NCI-H1436 treated with DMSO at 0.1 percent for 48 hours (cell line): ENCODE measurements at places on chromosomes 16 and 17.

- no peak for DNase-seq
Measured at GRCh38 chr16:81598083-81598482, 153.5 kb downstream of the CMIP start.

GRCh38 chr17:77418609-77419008, 277.8 kb downstream of the SEC14L1 start:
- DNase-seq, result no peak

DNA sequence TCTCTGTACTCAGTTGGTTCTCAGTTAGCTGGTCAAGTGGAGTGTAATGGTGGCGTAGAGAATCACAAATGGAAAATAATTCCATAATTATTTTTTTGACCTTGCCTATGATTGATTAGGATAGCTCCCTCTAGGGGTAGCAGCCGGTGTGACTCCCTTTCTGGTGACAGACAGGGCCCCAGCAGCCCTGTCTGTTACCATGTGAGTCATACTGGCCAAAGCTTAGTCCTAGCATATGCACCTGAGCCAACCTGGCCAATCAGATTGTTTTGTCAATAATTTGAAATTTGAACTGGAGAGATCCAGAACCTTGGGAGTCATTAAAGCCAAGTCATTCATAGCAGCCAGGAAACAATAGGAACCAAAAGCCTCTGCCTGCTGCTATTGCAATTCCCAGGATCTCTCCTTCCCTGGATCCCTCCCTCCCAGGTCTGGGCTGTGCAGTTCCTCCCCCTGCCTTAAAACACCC, 5.6 kb downstream of the PNPO start:
- DNase-seq, result peak; percentile 53

- no peak for DNase-seq
Measured at GRCh38 chr17:3256575-3256974, 41.6 kb downstream of the OR3A1 start.

GRCh38 chr17:8887834-8888703, 20.6 kb upstream of the PIK3R6 start:
- DNase-seq, result no peak

DNA sequence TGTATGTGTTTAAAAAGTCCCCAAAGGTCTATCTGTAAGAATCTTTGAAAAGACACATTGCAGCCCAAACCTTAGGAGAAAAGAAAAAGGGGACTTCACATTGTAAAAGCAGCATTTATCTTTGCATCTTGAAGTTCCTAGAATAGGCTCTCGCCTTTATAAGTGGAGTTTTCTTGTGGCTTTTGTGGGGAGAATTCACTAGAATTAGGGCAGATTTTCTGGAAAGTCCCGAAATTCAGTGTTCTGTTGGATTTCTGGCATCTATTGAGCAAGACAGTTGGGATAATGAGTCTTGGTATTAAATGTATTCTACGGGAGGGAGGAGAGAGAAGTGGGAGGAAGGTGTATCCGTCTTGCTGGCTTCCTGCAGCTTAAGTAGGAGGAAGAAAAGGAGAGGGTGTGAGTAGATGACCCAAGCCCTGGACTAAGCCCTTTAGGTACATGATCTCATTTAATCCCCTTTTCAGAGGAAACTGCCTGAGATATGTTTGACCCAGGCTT, 62.6 kb downstream of the PRKCA start:
- DNase-seq, result no peak

DNA sequence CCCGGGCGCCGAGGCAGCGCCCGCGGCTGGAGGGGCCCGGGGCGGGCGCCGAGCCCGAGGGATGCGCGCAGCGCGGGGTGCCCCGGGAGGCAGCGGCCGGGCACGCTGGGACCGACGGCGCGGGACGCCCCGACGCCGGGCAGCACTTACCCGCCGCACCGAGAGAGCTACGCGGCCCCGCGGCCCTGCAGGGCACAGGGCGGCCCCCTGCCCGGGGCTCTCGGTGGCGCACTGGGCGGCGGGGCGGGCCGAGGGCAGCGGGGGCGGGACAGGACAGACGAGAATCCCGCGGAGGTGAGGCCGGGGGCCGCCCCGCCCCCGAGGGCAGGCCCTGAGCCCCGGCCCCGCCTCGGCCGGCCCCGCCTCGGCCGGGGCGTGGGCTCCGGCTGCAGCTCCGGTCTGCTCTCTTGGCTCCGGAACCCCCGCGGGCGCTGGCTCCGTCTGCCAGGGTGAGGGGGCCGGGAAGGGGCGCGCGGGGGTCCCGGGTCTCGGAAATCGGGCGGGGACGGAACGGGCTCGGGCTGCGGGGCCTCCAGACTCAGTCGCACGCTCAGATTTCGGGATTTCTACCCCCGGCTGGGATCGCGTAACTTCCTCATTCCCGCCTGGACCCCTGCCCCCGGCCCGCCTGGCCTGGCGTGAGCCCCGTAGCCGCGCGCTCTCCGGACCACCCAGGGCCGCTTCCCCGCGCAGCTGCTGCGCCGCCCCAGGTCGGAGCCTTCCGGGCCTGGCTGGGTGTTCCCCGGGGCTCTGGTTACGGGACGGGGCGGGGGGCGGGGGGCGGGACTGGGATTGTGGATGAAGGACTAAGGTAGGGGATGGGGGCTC, at the start of gene PLD2:
TSS of gene PLD2 (plus strand) at position 376 of the 828 bp plus-strand sequence. CDS start 621 bp downstream, outside the sequence.
- DNase-seq, result no peak

DNA sequence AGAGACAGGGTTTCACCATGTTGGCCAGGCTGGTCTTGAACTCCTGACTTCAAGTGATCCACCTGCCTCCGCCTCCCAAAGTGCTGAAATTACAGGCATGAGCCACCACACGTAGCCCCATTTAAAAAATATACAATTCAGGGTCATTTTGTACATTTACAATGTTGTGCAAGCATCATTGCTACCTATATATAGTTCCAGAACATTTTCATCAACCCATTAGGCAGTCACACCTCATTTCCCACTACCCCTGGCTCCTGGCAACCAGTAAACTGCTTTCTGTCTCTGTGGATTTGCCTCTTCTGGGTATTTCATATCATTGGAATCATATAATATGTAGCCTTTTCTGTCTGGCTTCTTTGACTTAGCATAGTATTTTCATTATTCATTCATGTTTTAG, 6.7 kb downstream of the LRRC36 start:
- DNase-seq, result no peak

DNA sequence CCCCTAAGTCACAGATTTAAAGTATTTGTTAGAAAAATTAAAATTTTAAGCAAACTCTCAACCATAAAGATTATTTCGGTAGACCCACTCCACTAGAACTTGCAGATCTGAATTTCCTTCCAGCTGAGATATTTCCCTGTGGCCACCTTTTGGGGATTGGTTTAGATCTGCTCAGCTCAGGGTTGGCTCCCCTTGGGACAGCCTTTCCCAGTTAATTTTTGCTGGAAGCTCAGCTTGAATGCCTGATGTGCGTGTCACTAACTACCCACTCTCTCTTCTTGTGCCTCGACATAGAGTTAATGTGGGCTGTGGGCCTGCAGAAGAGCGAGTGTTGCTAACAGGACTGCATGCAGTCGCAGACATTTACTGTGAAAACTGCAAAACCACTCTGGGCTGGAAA, 57.6 kb downstream of the YPEL2 start:
- DNase-seq, result no peak

DNA sequence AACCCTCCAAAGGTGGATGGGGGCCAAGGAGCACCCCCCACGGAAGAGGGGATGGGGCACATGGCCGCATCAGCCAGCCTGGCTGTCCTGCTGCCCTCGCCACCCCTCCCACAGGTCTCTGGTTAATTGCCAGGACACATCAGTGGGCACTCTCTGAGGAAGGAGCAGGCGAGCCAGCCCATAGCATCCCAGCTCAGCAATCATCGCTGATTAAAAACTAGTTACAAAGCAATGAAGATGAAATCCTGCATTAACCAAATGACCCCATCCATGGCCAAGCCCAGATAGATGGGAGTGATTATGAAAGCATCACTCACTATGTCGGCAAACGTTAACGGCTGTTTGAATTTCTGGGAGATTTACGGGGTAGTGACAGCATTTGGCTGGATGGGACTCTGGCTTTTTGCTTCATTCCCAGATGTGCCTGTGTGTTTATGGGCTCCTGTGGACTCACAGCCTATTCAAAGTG, 45.3 kb downstream of the CCDC182 start:
- no peak for DNase-seq

GRCh38 chr17:28946239-28946638, 5.1 kb downstream of the PHF12 start:
- DNase-seq, result no peak

- no peak for DNase-seq
Measured at GRCh38 chr16:25038239-25038954, 23.2 kb upstream of the ARHGAP17 start.

GRCh38 chr16:89925596-89926079, 2.5 kb downstream of the TUBB3 start:
- DNase-seq, result no peak

DNA sequence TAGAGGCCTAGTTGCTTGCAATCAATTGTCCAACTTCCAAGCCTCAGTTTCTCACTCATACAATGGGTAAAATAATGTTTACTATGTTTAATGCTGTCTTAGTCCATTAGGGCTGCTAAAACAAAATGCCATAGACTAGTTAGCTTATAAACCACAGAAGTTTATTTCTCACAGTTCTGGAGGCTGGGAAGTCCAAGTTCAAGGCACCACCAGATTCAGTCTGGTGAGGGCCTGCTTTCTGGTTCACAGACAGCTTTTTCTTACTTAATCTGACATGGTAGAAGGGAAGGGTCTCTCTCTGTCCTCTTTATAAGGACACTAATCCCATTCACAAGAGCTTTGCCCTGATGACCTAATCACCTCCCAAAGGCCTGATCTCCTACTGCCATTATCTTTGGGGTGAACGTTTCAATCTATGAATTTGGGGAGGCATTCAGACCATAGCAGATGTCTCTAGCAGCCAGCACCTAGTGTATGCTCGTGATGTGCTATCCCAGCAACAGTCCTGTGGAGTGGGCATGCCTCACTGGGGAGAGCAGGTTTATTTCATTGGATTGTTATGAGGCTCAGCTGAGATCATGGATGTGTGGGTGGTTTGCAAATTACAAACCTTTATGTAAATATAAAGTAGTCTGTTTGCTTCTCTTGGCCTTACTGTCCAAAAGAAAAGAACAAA, 25.2 kb downstream of the YPEL2 start:
- no peak for DNase-seq

- DNase-seq, result no peak
Measured at GRCh38 chr17:12990041-12990808, 27.6 kb downstream of the ELAC2 start.

- no peak for DNase-seq
Measured at GRCh38 chr16:24643489-24643888, 86.0 kb upstream of the TNRC6A start.

DNA sequence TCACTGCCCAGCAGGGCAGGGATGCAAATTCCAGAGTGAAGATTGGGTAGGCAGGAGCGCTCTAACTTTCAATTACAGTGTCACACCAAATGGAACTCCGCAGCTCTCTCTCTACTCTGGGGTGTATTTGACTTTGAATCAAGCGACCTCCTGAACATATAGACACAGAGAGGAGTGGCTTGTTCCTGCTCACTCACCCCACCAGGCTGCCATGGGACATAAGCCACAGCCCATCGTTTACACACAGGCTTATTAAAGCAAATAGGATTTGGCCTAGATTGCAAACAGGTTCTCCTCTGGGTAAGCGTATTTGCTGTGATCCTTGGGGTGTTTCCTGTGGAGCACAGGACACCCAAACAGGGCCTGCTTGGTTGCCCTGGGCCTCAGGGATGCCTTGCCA, 281.6 kb upstream of the CCL2 start:
- DNase-seq, result no peak

DNA sequence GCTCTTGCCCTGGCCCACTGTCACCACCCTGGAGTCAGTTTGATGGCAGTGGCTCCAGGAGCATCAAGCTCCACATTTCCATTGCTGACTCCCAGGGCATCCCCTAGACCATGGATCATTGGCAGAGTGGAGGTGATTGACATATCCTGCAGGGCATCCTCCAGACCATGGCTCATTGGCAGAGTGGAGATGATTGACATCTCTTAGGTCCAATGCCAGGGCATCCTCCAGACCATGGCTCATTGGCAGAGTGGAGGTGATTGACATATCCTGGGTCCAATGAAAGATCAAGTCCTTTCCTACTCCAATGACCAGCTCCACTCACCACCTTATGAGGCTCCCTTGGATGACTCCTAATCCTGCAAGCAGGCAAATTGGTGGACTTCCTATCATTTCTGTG, 174.3 kb upstream of the NLRP1 start:
- no peak for DNase-seq

DNA sequence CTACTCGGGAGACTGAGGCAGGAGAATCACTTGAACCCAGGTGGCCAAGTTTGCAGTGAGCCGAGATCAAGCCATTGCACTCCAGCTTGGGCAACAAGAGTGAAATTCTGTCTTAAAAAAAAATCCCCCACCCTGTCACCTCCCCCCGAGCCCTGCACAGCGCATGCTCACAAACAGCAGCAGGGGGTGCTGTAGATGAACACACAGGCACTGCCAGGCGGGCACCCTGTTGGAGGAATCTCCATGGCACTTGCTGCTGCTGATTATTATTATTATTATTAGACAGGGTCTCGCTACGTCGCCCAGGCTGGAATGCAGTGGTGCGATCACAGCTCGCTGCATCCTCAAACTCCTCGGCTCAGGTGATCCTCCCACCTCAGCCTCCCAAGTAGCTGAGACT, 24.6 kb downstream of the FZD2 start:
- DNase-seq, result no peak

DNA sequence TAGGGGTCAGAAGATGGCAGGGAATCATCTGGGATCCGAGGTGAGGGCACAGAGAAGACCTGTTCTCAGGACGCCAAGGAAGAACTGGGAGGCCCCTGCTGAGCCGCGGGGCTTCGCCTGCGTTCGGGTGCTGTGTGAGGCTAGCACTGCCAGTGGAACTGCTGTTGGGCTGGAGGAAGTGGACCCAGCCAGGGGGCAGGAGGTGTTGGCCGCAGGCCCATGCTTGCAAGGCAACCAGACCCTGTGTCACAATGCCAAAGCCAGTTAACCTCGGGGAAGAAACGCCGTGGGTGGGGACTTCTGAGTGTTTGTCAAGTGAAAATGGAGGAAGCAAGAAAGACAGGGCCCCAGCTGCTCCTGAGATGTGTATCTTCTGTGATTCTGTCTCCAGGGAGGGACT, 185.5 kb downstream of the LGALS9B start:
- no peak for DNase-seq

DNA sequence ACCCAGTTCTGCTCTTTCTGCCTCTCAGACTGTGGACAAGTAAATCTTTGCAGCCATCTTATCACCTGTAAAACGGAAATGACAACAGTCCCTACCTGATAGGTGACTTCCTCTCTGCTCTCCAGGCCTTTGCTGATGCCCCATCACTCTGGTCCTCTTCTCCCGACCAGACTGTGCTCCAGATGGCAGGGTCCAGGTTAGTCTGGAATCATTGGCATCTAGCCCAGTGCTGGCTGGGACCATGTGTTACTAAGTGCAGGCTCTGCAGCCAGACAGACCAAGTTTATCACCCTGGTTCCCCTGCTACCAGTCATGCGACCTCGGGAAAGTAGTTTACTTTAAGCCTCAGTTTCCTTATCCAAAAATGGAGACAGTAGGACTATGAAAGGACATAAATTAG, 1.8 kb upstream of the NUBP1 start:
- no peak for DNase-seq

DNA sequence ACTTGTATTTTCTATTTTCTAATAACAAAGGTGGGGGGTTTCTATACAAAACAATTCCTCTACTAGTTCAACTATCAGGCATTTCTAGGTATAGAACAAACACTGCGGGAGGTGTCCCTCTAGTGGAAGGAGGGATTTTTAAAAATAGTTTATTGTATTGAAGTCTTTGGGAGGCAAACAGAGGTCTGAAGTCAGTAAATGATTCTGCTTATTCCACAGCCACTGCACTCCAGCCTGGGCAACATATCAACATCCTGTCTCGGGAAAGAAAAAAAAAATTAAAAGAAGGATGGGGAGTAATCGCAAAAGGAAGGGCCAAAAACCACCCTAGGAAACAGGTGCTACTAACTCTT, 648 bp upstream of the ERCC4 start:
- no peak for DNase-seq

GRCh38 chr17:58327363-58328194, 1.0 kb downstream of the TSPOAP1 start:
- DNase-seq, result no peak
